Stimulated activated CD4-positive, alpha-beta T cell treated with anti-CD3 and anti-CD28 coated beads, Interleukin-15, amount 100 ng/mL, for 1 hour (primary cell): ENCODE measurements at places on chromosomes 6 and 20.

DNA sequence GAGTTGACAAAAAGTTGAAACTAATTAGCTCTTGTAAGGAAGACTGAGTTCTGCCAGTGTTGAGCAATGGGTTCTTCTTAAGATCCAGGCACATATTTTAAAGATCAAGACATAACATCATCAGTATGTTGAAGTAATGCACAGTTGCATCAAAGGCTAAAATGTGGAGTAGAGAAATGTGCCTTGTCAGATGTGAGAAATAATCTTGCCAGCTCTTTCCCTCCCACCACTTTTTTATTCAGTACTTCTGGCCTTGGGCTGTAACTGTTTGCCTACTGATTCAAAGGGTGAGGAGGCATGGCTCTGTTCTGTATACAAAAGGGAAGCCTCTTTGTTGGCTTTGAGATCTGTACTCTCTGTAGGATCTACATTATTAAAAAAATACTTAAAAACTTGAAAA lies 13.1 kb downstream of the PKIB start:
- no peak for DNase-seq

DNA sequence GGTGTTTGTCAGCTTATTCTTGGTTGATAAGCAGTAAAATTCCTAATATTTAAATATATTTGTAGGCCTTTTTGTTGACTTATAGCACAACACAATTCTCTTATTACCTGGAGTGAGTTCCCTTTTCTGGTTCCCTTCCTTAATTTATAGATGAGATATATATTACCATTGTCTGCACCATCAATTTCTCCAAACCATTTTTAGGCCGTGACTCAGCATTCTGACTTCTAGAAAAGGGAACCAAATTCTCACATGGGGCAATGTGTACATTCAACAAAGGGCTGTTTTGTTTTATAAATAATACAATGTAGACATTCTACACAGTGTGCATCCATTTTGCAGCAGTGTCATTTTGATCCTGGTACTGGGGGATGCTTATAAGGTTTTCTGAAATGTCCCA lies 52.8 kb downstream of the NCOA7 start:
- no peak for DNase-seq

GRCh38 chr20:40703975-40704530 lies 15.0 kb upstream of the MAFB start:
- DNase-seq: no peak

- DNase-seq: no peak
Observed at GRCh38 chr6:160967833-160968232, 23.7 kb upstream of the MAP3K4 start.
